ENCODE measurements at places on chromosomes 16 and 17. TPM values are rescaled to one million over a fixed set of nuclear protein-coding genes. Genes with fewer than 3 reads are reported as not detected.

Gene AARSD1
- total RNA-seq, result 75.3 TPM

- DNase-seq, result no peak
These were observed 107.1 kb downstream of the USP22 start for GRCh38 chr17:20935740-20936139.

DNA sequence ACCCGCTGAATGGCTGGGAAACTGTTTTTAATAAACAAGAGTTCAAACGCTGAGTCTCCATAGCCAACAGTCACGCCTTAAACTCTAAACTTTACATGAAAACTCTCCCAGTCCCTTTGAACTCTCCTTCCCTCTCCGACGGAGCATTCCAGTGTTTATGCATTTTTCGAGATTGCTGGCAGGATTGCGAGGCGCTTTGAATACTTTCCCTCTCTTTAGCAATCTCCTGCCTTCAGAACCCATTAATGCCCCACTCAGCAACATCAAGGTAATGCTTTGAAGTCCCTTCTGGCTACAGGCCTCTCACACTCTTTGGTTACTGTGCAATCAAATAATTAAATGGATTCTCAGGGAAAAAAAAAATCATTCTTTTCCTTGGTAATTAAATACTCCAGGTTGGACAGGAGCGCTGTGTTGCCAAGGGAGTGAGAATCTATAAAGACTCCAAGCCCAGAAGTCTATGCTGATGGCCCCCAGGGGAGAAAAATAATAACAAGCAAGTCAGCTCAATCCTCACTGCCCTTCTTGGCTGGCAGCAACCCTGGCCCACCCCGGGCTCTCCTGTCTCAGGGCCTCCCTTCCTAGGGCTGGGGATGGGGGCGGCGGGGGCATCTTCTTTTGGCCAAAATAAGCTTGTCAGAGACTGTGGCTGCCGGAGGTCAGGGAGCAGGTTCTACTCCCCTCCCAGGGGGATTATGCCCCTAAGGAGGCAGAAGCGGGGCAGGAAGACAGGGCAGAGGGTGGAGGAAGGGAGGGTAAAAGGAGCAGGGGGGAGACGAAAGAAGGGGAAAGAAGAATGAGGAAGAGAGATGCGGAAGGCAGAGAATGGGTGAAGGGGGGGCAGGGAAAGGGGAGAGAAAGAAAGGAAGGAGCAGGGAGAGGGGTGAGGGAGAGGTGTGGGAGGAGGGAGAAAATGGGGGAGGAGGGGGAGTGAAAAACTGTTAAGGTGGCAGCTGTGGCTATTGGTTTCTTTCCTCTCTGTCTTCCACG, 45.2 kb downstream of the AXIN2 start:
- no peak for DNase-seq

GRCh38 chr16:73190256-73190655, 142.3 kb upstream of the ZFHX3 start:
- no peak for DNase-seq

- no peak for DNase-seq
These were observed 63.7 kb downstream of the C16orf95 start for GRCh38 chr16:87253536-87253935.

DNA sequence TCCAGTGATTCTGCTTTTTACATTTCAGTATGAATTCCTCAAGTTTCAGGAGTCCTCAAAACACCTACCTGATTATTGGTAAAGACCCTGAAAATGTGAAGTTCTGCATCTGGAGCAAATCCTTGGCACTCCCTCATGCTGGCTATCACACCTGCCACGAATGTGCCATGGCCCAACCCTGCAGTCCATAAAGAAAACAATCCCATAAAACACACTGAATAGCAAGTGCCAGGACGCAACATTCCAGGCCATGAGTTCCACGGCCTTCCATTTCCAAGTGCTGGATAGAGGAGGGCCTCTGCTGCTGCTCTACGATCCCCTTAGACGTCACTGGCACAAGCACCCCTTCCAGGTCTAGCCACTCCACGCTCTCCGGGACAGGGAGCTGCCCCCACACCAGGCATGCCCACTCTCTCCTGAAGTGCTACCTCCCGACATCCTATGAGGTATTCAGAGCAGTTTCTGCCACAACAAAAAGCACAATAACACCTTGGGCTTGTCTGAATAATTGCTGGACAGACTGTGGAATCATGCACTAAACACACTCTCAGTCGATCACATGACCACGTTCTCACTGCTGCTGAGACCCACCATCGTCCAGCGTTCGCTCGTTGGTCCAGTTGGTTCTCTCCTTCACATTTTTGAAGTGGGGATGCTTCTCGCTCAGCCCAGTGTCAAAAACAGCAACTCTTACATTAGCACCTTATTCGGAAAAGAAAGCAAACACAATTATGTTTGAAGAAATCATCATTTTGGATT, 23.4 kb downstream of the MBTPS1 start:
- DNase-seq, result no peak

DNA sequence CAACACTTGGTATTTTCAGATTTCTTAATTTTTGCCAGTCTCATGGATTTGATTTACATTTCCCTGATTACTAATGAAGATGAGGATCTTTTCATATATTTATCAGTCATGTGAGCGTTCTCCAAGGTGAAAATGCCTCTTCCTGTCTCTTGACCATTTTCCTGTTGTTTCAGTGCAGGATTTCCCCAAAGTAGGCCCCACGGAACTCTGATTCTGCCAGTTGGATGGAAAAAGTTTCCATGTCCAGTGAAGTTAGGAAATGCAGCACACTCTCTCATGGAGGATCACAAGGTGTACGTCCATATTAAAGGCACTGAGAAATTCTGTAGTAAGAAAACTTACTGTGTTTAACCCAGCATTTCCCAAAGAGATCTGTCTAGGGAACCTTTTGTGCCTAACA, 16.5 kb upstream of the LIMD2 start:
- DNase-seq, result no peak

DNA sequence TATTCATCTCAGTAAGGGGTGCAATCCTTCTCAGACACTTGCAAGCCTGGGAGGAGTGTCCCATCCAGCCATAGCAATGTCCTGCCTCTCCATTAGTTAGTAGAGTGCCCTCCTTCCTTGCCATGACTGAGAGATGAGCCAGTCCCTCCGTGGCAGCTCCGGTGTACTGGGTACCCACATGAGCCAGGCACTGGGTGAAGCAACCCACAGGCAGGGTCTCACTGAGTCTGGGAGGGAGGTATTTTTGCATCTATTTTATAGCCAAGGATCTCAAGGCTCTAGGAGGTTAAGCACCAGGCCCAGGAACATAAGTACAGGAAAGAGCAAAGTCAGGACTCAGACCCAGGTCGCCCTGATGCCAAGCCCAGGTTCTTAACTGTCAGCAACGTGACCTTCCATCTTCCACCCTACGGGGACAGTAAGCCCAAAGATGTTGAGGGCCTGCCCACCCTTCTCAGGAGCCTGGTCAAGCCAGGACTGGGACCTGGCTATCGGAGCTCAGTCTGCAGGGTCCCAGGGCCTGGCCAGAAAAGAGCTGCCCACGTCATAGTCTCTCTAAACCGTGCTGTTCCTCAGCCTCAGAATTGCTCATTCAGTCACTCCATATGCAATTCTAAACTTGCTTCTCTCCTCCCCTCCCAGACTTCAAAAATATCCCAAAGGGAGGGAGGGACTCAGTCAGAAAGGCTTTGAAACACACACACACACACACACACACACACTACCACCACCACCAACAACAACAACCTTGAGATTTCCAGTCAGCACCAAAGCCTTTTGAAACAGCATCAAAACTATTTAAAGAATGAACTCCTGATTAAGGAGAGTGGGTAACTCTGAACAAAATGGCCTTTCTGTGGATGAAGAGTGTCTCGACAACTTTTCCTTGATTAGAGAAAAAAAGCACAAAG, 16.6 kb downstream of the NOS2 start:
- no peak for DNase-seq

DNA sequence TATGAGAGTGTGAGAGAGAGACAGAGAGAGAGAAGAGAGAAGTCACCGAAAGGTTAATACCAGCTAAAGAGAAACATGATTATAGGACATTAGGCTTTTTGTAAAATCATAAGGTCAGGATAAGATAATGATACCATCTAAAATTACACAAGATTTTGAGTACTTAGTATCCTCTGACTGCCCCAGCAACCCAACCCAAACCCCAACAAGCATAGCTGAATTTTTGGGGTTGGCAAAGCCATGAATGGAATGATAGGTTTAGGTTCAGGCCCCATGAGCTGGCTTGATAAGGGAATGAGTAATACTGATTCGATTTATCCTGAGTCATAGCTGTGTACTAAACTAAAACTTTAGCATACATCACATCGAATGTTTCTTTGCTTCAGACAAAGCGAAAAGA, 259.5 kb downstream of the IRX3 start:
- no peak for DNase-seq

Measured in activated T-helper 2 cell treated with anti-CD3 and anti-CD28 coated beads, Interferon-gamma antibody, Interleukin-2, Interleukin-4, amounts not matched to agents 10 μg/mL and 5 μg/mL and 100 μg/mL, durations not matched to agents 14 hours and 24 hours and 36 hours (primary cell).